ENCODE measurements at places on chromosomes 16 and 17. TPM values are rescaled to one million over a fixed set of nuclear protein-coding genes. Genes with fewer than 3 reads are reported as not detected.

PRM3 gene
- not detected for total RNA-seq

ABCA5 gene
- total RNA-seq, result 0.07 TPM

C16orf74 gene
- 10.9 TPM for total RNA-seq

BAIAP3 gene
- 10.3 TPM for total RNA-seq

HOXB4 gene
- total RNA-seq, result 6.3 TPM

ZDHHC1 gene
- 18.2 TPM for total RNA-seq

CBLN1 gene
- not detected for total RNA-seq

Measured in A172 (cell line).